GM13976 (cell line): ENCODE measurements at places on chromosomes 3 and 15.

DNA sequence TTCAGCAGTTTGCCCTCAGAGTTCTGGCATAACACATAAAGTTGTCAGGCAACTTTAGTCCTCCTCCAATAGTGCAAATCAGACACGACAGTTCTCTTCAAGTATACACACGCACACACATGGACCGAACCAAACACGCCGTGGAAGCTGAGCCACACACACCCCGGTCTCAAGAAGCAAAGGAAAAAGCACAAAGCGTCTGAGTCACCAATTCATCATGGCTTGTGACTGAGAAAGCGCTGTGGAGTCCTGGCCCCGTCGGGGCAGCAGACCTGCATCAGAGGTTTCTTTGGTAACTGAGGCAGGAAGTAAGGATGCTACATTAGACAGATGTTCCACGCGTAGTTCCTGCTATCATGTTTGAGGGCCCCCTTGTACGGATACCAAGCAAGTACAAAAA is 85.7 kb downstream of the VGLL4 start:
- DNase-seq, result no peak

DNA sequence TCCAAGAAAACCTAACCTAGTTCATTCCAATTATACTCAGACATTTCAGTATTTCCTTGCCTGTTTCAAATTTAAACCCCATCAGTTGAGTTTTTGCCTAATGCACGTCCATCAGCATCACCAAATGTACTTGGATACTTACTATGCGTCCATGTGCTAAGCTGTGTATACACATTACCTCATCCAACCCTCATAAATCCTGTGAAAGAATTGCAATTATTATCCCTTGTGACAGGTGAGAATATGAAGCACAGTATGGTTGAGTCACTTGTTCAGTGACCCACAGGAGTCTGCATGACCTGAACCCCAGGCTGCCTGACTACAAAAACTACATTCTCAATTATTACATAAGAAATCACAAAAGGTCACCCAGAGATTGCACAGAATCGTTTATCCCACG is 2.5 kb downstream of the OR5K2 start:
- DNase-seq, result no peak

DNA sequence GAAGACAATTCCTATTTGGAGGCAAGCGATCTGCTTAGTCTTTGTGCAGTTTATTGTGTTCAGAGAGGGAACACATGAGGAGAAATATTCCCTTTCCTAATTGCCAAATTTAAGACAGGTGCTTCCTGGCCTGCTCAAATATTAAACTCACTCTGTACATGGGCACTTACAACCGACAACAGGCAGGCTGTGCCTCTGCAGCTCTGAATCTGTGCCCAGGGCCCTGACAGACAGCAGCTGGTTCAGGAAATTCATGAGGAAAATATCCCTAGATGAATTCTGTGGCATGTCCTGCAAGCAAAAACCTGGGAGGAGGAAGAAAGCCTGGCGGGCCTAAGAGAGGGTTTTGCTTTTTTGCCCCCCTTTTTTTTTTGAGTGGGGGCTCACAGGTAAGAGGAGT is 169.3 kb upstream of the TRIM42 start:
- DNase-seq, result no peak

DNA sequence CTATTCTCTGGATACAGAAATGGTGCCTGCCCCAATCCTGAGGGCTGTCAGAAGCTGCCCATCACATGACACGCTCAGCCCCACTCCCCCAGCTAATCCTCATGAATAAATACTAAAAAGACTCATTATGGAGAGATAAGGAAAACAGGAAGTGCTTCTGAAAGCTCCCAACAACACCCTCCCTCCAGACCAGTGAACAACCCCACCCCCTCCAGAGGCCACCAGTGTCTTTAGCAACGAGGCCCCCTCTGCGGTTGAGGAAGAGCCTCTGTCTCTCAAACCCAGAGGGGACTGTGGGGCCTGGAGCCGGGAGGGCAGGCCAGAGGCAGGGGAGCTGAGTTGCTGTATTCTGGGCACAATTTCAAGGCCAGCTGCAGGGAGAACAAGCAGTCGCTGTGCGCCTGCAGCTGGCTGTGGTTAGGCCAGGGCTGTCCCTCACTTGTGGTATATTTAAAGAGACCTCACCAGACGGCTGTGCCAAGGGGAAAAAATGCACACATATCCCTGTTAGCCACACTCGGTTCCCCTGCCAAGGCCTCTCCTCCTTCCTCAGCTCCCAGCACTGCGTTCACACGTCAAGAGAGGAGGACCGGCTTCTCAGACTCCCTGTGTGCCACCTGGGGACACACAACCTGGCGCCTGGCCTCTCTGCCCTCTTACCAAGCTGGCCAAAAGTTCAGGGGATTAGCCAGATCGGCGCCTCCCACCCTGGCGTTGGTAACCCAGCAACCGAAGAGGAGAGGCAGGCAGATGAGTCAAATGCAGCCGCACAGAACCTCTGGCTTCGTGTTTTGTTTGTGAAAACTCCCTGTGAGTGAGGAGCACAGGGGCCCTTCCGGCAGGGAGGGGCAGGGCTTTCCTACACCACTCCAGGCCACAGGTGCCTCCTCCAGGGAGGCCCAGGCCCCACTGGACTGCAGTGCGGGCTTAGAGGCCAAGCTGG is 101.2 kb upstream of the ETV5 start:
- peak; percentile 47 for DNase-seq

DNA sequence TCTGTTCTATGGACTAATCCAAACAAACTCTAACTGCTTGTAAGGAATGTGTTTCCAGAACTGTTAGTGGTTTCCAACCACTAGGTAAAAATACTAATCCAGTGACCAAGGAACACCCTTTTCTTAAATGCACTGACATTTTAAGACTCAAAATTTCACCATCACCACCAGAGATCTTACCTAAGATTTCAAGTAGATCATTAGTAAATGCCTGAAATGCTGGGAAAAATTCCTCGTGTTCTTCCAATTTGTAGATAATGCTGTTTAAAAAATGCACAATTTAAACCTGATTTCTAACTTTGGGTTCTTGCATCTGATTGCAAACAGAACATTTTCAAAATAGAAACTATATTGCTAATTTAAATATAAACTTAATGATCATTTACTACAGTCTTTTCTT is 63.4 kb downstream of the ESYT3 start:
- no peak for DNase-seq

- DNase-seq, result no peak
Measured at GRCh38 chr15:78750566-78750965, 60.7 kb downstream of the ADAMTS7 start.

- no peak for DNase-seq
Measured at GRCh38 chr3:66047311-66048050, 8.8 kb upstream of the MAGI1 start.

DNA sequence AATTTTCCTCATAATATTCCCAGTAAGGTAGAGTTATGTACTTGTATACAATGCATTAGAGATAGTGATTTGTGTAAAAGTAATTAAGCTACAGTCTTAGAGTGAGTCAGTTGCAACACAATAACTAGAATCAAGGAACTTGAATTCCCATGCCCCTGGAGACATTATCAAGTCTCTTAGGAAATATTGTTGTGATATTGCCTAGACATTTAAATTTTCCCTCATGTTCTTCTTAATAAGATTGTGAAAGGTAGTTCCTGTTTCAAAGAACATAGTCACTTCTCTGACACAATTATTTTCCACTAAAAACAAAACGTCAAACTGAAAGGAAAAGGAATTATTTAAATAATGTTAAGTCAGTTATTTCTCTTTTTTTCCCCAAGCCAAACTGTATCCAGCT is 13.0 kb upstream of the ATP1B3 start:
- DNase-seq, result no peak

DNA sequence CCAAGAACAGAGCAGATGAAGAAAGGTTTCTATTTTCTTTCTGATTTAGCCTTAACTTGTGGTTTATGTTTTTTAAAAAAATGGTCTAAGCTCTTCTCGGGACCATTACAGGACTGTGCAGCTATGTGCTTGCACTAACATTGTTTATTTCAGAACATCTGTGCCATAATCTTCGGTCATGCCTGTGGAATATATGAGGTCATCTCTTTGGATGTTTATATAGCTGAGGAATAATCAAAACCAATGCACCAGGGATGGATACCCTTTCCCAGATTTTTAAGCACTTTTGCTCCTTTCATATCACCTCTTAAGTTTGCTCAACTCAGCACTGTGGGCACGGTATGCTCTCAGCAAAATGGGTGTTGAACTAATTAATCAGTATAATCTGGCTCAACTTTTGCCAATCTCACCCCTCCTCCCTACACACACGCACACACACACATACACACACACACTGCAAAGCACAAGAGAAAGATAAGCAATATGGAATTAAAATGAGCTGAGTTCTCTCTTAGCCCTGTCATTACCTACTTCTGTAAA is 268.5 kb upstream of the TMC3 start:
- no peak for DNase-seq

GRCh38 chr3:13260259-13261103 is 159.6 kb downstream of the NUP210 start:
- DNase-seq, result no peak

- peak; percentile 31 for DNase-seq
Measured at GRCh38 chr15:85555875-85556617, 175.6 kb downstream of the AKAP13 start.

DNA sequence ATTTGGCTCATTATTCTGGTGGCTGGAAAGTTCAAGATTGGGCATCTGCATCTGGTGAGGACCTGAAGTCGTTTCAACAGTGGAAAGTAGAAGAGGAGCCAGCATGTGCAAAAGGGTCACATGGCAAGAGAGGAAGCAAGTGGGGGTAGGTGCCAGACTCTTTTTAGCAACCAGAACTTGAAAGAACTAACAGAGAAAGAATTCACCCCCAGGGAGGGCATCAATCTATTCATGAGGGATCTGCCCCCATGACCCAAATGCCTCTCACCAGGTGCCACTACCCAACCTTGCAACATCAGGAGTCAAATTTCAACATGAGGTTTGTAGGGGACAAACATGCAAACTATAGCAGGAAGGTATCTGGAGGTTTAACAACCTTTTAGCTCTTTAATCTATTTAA is 10.3 kb upstream of the RYK start:
- DNase-seq, result no peak

- DNase-seq, result no peak
Measured at GRCh38 chr3:14876921-14877333, 58.2 kb downstream of the FGD5 start.

DNA sequence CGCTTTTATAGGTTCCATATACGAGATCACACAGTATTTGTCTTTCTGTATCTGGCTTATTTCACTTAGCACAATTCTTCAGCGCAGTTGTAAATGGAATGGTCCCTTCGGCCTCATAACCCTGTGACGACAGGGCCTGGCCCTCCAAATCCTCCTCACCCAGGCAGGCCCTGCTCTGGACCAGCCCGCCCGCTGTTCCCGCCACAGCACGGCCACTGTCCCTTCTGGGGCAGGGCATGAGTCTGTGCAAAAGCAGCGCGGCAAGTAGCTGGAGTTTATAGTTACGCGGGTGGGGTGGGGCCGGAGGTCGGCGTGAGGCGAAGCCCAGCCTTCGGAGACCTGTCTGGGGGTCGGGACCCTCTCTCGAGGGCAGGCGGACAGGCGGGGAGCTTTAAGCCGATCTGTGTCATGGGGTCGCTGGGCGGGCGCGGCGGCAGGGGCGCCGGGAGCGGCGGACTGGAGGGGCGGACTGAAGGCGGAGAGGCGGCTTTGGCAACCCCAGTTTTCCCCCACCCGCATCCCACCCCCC is 543 bp downstream of the ARPIN start:
- DNase-seq, result no peak

- DNase-seq, result no peak
Measured at GRCh38 chr3:52636673-52637072, 49.0 kb downstream of the PBRM1 start.

DNA sequence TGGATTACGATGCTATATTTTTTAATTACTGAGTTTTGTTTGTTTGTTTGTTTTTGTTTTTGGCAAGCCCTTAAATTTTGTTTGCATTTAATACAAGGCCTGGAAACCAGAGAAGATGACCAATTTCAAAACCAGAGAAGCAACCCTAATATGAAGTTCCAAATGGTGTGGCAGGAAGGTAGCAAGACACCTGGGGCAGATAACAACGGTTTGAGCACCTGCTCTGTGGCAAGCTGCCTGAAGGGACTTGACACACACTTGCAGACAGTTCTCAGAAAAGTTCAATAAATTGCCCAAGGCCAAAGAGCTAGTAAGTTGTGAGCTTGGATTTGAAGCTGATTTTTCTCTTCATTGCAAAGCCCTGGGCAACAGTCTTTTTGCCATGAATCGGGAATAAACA is 151.2 kb upstream of the UBE2E1 start:
- peak; percentile 27 for DNase-seq

DNA sequence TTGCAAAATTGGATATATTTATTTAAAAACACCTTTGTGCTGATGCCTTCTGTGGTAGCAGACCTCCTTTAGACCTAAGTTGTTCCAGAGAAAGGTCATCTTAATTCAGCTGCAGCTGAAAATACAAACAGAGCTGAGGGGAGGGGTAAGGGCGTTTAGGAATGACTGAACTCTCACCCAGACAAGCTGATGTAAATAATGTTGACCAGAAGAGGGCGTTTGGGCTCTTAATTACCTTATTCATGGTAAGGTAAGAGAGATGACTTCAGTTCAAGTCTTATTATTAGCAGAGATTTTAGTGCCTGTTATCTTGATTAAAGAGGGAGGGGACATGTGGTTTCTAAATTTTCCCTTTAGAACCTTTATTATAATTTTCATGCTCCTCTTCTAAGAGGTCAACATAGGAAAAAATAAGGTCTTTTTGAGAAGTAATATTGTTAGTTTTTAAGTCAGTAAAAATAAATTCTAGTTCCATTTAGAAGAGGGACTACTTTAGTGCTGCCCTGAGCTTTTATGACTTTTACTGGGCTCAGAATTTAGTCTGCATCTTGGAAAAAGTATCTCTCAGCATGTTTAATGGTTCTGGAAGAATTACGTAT is 46.3 kb downstream of the GPR171 start:
- peak; percentile 64 for DNase-seq

GRCh38 chr3:74004386-74004785 is 379.6 kb upstream of the PDZRN3 start:
- DNase-seq, result no peak

DNA sequence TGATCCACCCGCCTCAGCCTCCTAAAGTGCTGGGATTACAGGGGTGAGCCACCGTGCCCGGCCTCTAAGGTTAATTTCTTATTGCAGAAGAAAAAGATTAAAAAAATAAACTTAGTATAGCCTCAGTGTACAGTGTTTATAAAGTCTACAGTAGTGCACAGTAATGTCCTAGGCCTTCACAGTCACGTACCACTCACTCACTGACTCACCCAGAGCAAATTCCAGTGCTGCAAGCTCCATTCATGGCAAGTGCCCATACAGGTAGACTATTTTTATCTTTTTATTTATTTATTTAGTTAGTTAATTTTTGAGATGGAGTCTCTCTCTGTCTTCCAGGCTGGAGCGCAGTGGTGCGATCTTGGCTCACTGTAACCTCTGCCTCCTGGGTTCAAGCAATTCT is 3.2 kb upstream of the FLNB start:
- no peak for DNase-seq

- DNase-seq, result no peak
Measured at GRCh38 chr15:45134682-45135604, 5.1 kb downstream of the DUOX1 start.

DNA sequence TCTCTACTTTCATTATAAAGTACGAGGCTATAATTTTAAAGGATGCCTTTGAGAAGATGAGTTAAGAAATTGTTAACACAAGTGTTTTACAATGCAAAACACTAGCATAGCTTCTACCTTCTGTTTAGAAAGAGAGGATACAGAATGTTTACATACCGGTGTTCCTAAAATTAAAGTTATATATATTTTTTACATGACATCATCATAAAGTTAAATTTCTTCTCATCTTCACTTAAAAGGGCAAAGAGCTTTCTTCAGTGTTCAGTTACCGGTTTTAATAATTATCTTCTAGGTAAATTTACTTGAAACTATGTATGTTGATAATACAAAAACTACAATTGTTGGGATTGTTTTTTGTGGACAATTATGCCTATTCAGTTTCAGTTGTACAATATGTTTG is 32.7 kb upstream of the TM2D3 start:
- DNase-seq, result no peak
